ENCODE measurements at places on chromosomes 11 and 22. TPM values are rescaled to one million over a fixed set of nuclear protein-coding genes. Genes with fewer than 3 reads are reported as not detected.

Gene C1QTNF5
- not detected for total RNA-seq

Gene SYTL2
- 0.69 TPM for total RNA-seq

DNA sequence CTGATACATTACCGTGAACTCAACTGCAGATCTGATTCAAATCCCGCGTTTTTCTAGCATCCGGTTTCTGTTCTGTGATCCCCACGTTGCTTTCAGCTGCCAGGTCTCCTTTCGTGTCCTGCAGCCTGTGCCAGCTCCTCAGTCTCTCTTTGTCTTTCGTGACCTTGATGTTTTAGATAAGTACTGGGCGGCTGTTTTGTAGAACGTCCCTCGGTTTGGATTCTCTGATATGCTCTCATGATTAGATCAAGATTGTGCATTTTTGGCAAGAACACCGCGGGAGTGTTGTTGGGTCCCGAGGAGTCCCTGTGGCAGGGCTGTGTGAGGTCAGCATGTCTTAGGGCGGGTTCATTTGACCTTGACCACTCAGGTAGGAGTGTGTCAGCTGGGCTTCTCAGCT, 38.6 kb downstream of the KCNQ1 start:
- no peak for DNase-seq

- no peak for DNase-seq
Observed at GRCh38 chr22:46945481-46945880, 183.0 kb downstream of the TBC1D22A start.

GRCh38 chr11:63508009-63508408, 2.1 kb downstream of the LGALS12 start:
- DNase-seq, result peak; percentile 71

Data from Karpas-422 (cell line).